ENCODE measurements at places on chromosomes 16 and 17.

GRCh38 chr16:31414706-31415105, 13.5 kb downstream of the COX6A2 start:
- no peak for DNase-seq

DNA sequence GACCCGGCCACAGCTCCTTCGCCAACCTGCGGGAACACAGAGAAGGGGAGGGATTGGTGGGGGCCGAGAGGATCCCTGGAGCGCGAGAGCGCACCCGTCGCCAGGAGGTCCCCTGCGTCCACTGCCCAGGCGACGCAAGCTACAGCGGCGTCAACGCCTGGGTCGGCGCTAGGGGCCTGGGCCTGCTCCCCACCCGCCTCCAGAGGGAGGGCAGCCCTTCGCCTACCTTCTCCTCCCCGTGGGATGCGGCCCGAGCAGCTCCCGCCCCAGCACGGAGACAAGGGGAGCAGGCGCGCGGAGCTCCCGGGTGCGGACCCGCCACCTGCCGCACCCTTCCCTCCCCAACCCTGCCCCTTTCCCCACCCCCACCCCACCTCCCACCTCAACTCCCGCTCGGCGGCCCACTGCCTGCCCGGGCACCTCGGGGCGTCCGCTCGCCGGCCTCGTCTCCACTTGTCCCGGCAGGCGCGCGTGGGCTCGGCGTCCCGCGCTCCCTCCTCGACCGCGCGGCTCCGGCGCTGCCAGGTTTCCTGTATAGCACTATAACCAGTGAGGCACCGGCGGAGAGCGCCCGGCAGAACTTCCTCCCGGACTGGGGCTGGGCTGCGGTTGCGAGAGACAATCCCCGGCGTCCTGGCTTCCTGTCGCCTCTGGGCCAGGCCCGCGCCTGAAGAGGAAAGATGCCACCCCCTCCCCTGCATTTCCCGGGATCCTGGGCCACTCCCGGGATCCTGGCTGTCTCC, 119.1 kb upstream of the SMURF2 start:
- no peak for DNase-seq

DNA sequence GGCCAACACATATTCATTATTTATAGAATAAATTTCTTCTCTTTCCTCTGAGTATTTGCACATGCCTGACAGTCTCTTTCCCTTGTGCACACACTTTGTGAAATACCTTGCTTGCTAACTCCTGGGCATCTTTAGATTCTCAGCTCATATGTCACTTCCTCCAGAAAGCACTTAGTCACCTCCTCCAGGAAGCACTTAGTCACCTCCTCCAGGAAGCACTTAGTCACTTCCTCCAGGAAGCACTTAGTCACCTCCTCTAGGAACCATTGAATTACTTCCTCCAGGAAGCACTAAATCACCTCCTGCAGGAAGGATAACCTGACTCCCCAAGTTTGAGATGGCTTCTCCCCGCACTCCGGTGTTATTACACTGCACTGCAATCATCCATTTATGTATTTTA, 462.5 kb upstream of the EEF2KMT start:
- no peak for DNase-seq

- no peak for DNase-seq
These were observed 4.5 kb downstream of the ABCC3 start for GRCh38 chr17:50638966-50639713.

- DNase-seq: no peak
These were observed 30.8 kb downstream of the PELP1 start for GRCh38 chr17:4673169-4673568.

DNA sequence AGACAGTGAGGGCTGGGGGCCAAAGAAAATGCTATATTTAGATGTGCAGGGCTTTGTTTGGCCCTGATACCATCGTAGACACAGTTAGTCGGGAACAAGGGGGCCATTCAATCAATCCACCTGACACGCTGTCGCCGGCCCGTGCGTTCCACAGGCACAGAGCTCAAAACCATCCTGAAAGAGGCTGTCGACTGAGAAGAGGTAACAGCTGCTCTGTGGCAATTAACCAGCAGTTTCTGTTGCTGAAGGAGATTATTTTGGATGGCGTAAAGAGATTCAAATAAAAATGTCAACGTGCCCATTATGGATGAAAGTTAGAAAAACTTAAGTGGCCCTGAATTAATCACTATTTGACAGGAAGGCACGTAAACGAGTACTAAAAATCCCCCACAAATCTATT, 276.2 kb upstream of the IRX5 start:
- DNase-seq: no peak

DNA sequence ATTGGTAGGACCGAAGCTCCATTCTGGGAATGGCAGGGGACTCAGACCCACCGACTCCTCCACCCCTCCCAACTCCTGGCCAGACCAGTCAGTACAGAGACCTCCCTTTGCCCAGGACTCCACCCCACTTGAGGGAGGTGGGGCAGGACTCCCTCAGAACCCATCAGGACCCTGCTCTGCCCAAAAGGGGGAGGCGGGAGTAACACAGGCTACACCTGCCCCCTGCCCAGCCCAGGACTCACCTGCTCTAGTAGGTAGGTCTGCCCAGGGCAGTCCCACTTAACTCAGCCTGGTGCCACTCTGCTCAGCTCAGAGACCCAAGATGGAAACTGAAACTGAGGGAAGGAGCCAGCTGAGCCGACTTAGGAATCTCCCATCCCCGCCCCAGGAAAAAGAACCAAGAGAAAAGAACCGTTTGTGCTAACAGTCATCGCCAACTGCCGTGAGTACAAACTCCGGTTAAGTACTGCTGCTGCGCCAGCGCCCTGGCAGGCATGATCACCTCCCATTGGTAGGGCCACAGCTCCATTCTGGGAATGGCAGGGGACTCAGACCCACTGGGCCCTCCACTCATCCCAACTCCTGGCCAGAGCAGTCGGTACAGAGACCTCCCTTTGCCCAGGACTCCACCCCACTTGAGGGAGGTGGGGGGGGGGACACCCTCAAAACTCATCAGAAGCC, 503 bp downstream of the DHX58 start:
- no peak for DNase-seq

Measured in memory B cell (primary cell).